ENCODE measurements at places on chromosomes 11 and 22.

DNA sequence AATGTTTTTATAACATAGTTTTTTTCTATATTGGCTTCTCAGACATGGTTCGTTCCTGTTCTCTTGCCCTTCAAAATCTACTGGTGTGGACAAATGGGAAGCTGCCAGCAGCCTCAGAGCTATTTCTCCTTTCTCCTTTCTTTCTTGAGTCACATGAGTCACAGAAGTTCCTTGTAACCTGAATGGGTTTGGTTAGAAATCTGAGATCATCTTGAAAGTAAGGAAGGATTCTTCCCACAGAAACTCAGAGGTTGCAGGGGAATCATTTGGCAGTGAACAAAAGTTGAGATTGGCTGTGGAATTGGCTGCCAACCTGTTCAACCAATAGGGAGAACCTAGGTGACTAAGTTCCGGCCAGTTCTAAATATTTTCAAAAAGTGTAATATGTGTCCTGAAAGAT is 12.5 kb downstream of the PLET1 start:
- DNase-seq, result no peak

GRCh38 chr22:23828800-23829680 is 9.8 kb downstream of the DERL3 start:
- DNase-seq, result no peak

DNA sequence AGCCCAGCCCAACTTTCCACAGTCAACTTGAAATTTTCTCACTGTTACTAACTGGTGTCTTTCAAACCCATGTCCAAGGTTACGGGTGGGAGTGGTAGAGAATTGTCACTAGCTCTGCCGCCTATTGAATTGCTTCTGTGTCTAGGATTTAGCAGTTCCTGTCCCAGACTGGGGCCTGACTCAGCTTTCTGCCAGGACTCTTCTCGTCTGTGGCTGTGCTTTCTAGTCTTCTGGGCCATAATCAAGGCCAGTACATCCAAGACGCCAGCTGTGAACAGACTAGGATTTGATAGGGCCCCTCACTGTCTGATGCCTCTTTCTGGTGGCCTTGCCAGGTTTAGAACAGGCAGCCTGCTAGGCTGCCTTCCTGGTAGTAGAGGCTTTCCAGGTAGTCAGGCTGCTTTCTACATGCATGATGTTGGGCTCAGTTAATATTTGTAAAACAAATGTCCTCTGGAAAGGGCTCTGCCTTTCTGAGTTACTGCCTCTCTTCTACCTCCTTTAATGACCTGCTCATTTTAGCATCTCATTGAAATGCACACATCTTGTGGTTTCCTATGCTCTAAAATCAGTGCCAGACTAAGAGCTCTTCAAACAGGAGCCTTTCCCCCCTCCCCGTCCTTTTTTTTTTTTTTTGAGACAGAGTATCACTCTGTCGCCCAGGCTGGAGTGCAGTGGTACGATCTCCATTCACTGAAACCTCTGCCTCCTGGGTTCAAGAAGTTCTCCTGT is 13.1 kb upstream of the HIKESHI start:
- no peak for DNase-seq

DNA sequence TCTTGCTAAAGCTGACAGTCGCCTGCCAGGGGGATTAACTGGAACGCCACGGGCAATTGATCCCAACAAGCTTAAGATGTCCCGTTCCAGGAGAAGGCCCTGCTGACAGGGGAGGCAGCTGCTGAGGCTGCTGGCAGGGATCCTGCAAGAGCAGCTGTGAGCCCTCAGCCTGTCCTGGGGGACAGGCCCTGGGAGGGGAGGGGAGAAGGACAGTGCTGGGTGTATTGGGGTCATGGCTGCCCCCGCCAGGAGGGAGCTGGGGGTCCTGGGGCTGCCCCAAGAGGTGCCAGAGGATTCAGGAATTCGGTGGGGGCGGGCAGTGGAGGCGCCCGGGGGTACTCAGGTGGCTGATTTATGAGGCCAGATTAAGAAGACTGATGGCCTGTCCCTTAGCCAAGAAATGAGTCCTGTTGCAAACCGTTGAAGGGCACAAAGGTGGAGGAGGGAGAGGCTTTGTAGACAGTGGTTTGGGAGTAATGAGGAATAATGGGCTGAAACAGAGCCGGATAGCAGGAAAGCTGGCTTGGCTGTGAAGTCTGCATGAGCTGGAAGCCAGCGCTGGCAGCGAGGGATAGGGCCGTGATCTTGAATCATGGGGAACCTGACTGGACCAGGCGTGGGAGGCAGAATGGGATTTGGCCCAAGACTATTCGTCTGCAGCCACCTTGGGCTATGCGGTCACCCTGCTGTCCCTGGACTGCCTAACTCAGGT is 133.5 kb downstream of the CACNA1I start:
- no peak for DNase-seq

GRCh38 chr22:45007391-45008185 is 2.2 kb downstream of the PHF21B start:
- DNase-seq, result peak; percentile 23

DNA sequence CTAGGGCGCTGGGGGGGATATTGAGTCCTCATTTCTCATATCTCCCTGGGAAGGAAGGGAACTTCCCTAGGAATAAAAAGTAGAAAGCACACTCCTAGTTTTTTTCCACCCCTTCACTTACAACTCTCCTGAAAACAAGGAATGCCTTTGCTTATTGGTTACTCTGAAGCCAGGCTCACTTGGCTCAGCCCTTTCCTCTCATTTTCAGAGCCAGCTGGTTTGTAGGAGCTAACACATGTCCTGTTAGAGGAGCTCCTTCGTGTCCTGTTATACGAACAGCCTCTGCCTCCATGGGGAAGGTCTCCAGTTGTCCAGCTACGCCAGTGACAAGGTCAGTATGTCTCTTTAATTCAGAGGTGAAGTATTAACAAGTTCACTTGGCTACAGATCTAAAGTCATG is 17.6 kb downstream of the ALKBH8 start:
- no peak for DNase-seq

- no peak for DNase-seq
Measured at GRCh38 chr11:62273789-62274275, 3.9 kb downstream of the SCGB2A2 start.

DNA sequence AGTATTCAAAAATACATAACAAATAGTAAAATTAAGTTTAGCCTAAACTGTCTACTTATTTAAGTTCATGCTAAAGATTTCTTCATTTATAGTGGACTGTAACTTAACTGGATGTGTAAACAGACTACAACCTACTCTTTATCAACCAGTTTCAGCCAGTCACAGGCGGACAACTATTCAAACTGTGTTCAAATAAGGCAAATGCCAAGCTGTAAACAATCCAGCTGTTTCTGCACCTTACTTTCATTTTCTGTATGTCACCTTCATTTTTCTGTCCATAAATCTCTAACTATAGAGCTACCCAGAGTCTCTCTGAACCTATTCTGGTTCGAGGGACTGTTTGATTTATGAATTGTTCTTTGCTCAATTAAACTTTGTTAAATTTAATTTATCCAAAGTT is 992.8 kb downstream of the DLG2 start:
- DNase-seq, result no peak

DNA sequence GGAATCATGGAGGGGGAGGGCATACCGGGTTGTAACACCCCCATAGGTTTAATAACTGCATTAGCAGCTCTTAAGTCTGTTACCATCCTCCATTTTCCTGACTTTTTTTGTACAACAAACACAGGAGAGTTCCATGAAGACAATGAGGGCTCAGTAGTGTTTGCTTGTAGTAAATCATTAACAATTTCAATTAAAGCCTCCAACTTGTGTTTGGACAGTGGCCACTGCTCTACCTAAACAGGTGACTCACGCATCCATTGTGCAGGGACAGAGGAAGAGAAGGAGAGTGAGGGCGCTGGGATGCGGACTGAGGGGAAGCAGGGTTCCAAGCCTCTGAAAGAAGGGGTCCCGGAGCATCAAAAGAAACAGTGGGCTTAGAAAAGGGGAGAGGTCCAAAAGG is 21.3 kb upstream of the MTNR1B start:
- DNase-seq, result no peak

- no peak for DNase-seq
Measured at GRCh38 chr11:44303401-44303938, 6.5 kb downstream of the ALX4 start.

DNA sequence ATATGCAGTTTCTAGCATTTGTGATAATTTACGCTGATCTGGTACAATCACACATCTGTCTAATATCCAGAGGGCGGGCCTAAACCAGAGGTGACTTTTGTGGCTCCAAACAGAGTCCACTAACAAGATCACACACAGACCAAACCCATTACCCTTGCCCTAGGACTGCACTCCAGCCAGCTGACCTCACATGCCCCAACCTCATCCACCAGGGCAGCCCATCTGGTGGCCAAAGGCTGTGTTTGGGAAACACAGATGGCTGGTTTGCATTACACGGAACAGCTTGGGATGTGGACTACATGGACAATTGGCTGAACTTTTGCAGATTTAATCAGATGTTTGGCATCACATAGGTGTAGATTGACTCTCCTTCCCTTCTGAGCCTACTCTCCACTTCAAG is 228.2 kb downstream of the GRIK4 start:
- DNase-seq, result no peak

DNA sequence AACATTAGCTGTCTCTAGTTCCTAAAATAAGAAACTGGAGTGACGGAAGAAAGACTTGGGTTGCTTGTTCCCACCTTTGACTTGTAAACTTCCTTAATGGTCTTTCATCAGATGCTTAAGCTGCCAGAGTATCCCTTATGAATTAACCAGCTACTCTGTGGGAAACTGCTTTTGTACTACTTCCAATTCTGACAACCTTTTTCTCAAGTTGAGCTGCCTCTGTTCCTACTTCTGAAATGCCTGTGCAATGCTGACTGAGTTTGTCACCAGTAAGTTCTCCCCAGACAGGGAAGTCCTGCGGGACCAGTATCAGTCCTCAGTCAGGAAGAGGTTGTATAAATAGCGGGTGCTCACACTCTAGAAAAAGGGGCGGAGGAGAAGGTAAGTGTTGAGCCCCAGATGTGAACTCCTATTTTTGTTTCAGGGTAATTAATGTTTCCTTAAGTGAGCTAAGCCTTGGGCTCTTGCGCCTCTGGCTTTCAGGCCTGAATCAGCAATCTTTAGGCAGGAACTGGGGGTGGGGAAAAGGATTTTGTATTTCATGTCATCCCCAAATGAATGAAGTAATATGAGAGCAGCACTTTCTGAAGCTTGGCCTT is 67.2 kb downstream of the CECR2 start:
- no peak for DNase-seq

DNA sequence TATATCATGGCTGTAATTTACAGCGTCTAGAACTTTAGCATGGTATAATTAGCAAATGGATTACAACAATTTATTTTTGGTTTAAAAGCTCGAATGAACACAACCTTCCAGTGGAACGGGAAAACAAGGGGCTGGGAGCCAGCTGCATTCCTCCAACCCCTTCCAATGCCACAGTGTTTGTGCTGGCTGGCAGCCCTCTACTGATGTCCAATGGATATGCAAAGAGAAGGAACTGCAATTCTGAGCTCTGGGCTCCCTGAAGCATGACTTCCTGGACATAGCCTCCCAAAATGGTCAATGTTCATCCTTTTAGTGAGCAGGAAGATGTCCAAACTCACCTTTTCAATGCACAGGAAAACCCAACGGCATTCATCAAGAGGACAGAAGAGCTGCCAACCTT is 288.3 kb downstream of the TENM4 start:
- no peak for DNase-seq

GRCh38 chr11:82908311-82908710 is 6.8 kb downstream of the DDIAS start:
- no peak for DNase-seq

GRCh38 chr22:46119093-46119728 is 31.1 kb upstream of the PPARA start:
- no peak for DNase-seq

DNA sequence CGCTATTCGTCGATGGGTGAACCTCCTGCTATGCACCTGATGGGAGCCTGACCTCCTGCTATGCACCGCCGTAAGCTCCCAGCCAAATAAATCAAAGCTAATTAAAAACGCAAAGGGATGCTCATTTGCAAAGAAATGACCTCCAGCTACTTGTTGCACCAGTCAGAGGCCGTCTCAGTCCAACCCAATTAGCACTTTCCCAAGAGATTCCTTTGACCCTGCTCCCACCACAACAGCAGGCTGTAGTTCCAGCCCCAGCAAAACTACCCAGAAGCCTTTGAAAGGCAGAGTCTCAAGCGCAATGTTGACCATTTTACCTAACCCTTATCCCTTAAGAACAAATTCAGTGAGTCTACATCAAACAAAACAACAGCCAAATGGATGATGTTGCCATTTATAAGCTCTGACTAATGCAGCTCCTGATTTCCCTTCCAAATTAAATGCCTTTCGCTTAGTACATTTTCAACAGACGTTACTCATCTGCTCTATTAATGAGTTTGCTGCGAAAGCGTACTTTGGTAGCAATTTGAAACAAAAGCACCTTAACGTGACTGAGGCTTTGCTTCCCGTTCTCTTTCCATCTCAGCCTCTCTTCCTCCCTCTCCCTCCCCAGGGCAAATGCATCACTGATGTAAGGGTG is 17.2 kb upstream of the BSX start:
- no peak for DNase-seq

GRCh38 chr11:6531267-6531752 is 34.2 kb downstream of the DNHD1 start:
- DNase-seq, result no peak

- DNase-seq, result no peak
Measured at GRCh38 chr22:34333285-34333684, 413.0 kb upstream of the LARGE1 start.

- DNase-seq, result no peak
Measured at GRCh38 chr11:125346179-125346530, 149.9 kb downstream of the FEZ1 start.

- no peak for DNase-seq
Measured at GRCh38 chr22:41124086-41124485, 31.7 kb downstream of the EP300 start.

DNA sequence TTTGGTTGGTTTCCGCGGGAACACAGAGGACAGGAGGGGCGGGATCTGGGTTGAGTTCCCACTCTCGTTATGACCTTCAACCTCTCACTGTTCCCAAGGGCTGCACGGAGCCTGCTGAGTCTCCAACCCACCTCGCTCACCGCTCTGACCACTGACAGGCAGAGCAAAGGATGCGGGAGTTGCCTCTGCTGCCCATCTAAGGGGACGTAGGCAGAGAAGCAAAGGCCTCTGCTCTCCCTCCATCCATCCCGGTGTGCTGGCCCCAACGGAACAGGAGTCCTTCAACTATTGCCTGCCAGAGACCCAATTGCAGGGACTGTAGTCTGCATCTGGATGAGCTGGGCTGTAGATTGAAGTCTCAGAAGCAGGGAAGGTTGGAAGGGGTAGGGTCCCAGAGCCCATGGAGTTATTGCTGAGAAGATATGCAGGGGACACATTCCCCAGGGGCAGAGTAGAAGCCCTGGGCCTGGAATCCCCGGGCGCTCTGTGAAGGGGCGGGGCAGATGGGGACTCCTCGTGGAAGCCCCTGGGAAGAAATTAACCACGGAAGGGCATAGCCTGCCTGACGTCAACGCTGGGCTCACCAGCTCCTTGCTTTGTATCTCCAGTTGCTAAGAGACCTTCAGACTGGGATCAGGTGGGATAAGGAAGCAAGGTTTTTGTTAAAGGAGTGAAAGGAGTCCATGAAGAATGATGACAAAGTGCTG is 12.7 kb upstream of the FXYD2 start:
- no peak for DNase-seq

GRCh38 chr11:16606784-16607674 is 131.4 kb upstream of the C11orf58 start:
- no peak for DNase-seq

GRCh38 chr22:44001521-44001920 is 22.6 kb upstream of the PARVB start:
- DNase-seq, result no peak

- no peak for DNase-seq
Measured at GRCh38 chr11:32429477-32429876, 5.9 kb downstream of the WT1 start.

Measured in activated naive CD8-positive, alpha-beta T cell treated with anti-CD3 and anti-CD28 coated beads, Interleukin-2, amount 50 U/mL, for 24 hours (primary cell).